SIG-M5 (cell line): ENCODE measurements at places on chromosomes 3 and 15.

GRCh38 chr3:148221303-148221702 lies 476.4 kb upstream of the AGTR1 start:
- DNase-seq: no peak

DNA sequence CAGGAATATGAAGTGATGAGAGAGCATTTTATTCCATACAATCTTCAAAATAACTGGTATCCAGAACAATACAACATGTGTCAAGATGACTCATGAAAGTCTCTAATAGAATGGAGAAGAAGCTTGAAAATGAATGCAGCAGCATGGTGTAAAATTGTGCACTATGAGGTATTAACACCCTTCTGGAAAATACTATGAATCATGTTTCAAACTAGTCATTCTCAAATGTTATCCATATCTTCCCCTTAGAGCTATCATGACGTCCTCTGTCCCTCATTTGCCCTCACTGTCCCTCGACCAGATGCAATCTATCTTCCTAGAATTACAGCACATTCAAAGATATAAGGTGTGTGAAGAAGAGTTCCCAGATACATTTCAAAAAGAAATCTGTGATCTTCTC lies 198.2 kb downstream of the NECTIN3 start:
- DNase-seq: no peak

- no peak for DNase-seq
Measured at GRCh38 chr3:88779482-88779881, 327.9 kb upstream of the EPHA3 start.

DNA sequence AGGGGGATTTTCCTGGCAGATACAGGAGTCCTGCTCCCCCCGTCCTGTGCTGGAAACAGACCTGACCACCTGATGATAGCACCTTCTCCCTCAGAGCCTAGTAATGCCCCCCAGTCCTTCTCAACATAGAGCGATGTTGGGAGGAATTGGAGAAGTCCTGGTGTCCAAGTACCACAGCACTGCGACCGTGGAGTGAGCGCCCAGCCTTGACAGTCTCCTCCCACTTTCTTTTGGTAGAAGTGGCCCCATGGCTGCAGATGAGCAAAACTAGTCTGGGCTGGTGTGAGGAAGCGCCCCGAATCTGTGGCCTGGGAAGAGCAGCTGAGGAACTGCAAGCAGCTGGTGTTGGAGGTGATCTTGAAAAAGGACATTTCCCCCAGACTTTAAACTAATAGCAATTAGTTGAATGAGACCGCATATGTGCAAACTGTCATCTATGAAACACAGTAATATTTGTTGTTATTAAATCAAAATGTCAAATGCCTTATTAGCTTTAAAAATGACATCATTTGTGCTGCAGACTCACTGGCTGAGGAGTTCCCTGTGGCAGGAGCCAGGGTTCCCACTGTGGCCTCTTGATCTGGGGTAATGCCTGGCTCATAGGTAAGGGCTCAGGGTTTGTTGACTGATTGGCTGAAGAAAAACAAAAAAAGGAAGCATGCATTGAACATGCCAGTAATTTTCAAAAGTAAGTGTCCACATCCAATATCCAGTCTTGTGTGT lies 121.8 kb downstream of the CACNA2D3 start:
- no peak for DNase-seq

DNA sequence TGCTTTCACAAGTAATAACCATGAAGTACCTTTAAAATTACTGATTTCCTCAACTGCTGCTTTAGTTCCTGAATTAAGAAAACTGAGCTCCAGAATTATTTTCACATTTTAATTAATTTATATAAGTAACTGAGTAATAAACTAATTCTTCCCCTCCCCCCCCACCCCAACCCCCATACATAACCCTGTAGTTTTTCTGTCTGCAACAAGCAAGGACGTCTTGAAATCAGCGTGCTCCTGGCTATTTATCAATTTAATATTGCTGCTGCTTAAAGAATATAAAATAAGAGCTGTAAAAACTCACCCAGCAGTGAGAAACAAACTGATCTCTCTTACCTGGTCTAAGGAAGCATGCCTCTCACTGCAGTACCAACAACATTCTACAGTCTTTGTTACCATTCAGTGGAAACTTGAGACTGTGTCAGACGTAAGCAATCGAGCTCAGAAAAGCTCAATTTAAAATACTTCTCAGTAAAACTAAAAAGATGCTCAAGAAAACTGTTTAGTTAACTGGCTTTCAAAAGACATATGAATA lies 121.0 kb downstream of the TFDP2 start:
- no peak for DNase-seq

GRCh38 chr3:94433811-94434210 lies 370.9 kb downstream of the NSUN3 start:
- no peak for DNase-seq
